ENCODE measurements at places on chromosomes 3 and 15.
A peak's percentile ranks its signal among the peaks of the same experiment; 100 is the strongest.

DNA sequence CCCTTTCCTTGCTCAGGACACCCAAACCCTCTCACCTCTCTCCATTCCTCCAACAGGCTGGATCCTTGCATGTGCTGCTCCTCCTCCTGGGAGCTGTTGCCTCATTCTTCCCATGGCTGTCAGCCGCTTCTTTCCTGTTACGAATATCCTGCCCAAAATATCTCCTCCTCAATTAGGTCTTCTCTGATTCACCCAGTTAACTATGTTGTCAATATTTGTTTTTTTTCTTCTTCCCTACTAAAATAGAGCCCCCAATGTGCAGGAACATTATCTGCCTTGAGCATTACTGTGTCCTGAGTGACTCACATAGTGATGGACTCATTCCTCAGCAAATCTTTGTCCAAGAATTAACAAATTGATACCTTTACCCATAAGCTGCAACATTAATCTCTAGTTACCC is 357.2 kb downstream of the CLSTN2 start:
- DNase-seq = no peak

GRCh38 chr15:29259233-29259632 is 10.4 kb downstream of the NSMCE3 start:
- DNase-seq = no peak

- DNase-seq = peak; percentile 86
Measured at GRCh38 chr3:194139071-194139813, 3.3 kb downstream of the HES1 start.

DNA sequence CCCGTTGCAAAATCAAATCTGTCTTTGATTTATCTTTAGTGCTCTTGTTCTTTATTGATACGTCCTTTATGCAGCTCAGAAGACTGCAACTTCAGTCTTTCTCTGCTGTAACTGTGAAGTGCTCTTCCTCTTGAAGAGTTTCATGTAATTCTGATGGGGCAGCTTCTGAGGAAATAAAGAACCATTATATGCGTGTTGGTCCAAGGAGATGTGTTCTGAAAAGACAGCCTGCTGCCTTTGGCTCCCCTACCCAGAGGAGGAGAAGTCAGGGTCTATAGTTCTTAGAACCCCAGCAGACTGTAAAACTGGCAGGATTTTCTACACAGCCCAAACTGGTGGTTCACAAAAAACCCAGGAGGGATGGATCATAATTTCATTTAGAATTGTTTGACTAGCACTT is 22.4 kb upstream of the ABHD10 start:
- DNase-seq = no peak

DNA sequence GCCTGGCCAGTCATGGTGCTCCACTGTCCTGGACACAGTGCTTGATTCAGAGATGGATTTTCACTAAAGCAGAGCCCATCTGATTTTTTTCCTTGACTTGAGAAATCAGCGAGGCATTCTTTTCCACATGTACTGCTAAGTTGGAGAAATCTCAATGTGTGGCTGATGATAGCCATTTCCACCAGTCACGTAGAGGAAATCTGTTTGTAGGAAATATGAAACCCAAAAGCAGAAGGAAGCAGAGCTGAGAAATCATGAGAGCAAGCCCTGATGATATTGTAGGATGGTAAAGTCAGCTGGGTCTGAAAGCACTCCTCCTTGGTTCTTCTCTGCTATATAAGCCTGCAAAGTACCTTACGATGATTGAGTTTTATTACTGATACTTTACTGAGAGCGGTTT is 1233.4 kb downstream of the ROBO2 start:
- DNase-seq = no peak

GRCh38 chr3:98695796-98696195 is 67.3 kb upstream of the ST3GAL6 start:
- DNase-seq = no peak

- peak; percentile 8 for DNase-seq
Measured at GRCh38 chr3:75101329-75102147, 487.1 kb upstream of the CNTN3 start.

GRCh38 chr3:71185733-71186455 is 397.6 kb downstream of the FOXP1 start:
- no peak for DNase-seq

DNA sequence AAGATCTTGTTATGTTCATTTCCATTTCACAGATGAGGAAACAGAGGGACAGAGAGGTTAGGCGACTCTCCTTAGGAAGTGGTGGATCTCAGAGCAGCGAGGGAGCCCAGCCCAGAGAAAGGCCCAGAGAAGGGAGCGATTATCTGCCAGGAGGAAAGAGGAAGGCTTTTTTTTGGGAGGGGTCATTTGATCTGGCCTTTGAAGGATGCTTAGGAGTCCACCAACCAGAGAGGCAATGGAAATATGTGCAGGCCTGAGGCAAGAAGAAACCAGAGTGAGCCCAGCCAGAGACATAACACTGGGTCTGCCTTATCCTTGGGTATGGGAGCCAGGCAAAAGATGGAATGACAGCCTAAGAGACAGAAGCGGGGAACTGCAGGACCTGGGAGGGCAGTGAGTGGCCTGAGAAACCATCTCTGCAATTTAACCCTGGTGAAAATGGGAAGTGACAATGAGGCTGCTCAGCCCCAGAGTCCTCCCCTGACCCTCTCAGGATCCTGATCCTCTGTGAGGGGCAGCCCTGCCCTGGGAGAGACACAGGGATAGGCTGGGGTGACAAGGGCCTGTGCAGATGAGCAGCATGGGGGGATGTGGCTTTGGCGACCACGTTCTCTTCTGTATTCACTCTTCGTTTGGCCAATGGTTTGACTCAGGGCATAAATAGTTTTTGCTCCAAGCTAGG is 163.2 kb downstream of the WNT7A start:
- no peak for DNase-seq

Measured in astrocyte of the hippocampus (primary cell).